ENCODE measurements at places on chromosomes 7 and 10.

- no peak for ATAC-seq
Measured at GRCh38 chr7:44646176-44646920, 39.9 kb downstream of the OGDH start.

GRCh38 chr7:128830231-128831177 lies at the start of gene FLNC:
Gene FLNC (plus strand): TSS chr7:128830406. CDS start chr7:128830638, 232 bp downstream.
- peak; percentile 42 for ATAC-seq

GRCh38 chr10:3636356-3637181 lies 148.4 kb downstream of the KLF6 start:
- ATAC-seq = peak; percentile 78

- no peak for ATAC-seq
Measured at GRCh38 chr7:129401967-129402860, 32.0 kb upstream of the STRIP2 start.

GRCh38 chr10:61464461-61465170 lies 11.4 kb upstream of the TMEM26 start:
- ATAC-seq = no peak

DNA sequence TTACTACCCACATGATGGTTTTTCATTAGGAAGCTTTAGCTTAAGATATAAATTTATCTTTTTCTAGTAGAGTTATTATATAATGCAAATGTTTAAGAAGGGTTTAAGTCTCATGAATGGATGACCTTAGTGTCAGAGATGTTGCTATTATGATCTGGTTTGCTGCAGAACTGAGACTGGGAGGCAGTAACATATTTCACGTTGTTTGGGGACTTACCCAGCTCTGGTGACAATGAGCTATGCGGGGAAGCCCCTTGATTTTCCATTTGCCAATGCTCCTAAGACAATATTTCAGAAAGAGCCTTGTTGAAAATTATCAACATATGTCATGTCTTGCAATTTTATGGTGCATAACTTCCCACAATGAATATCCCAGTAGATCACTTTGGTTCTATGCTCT lies 754.6 kb downstream of the REEP3 start:
- no peak for ATAC-seq

DNA sequence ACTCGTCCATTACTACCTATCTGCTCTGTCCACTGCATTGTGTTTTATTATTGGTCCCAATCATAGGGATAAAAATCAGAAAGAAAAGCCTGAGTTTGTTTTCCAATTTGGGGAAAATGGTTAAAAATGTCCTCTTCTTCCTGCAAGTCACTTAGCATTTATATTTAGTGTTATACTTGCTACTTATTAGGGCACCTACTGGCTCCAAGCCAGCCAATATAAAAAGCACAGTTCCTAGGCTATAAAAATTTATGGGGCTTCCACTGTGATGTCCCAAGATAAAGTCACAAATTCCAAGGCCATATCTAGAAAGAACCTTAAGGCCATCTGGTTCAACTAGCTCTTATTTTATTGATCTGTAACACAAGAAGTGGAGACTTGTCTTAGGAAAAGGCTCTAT lies 3.2 kb downstream of the SLC35B4 start:
- no peak for ATAC-seq

DNA sequence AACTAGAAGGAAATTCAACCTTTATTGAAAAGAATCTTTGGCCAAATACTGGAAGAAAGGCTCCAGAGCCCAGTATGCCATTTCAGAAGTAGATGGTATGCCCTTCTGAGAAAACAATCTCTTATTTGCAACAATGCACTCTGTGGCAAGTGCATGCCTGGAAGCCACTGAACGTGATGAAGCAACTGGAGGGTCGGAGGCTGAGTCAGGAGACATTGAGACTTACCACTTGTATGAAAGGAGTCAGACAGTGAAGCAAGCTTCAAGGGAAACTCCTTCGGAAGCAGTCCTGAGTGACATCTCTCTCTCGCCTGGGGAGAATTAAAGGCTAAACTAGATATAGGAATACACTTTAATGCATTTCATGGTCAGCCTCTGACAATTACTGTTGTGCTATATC lies 353.7 kb downstream of the NRG3 start:
- ATAC-seq = no peak

GRCh38 chr10:130543794-130544193 lies 407.6 kb downstream of the GLRX3 start:
- no peak for ATAC-seq

DNA sequence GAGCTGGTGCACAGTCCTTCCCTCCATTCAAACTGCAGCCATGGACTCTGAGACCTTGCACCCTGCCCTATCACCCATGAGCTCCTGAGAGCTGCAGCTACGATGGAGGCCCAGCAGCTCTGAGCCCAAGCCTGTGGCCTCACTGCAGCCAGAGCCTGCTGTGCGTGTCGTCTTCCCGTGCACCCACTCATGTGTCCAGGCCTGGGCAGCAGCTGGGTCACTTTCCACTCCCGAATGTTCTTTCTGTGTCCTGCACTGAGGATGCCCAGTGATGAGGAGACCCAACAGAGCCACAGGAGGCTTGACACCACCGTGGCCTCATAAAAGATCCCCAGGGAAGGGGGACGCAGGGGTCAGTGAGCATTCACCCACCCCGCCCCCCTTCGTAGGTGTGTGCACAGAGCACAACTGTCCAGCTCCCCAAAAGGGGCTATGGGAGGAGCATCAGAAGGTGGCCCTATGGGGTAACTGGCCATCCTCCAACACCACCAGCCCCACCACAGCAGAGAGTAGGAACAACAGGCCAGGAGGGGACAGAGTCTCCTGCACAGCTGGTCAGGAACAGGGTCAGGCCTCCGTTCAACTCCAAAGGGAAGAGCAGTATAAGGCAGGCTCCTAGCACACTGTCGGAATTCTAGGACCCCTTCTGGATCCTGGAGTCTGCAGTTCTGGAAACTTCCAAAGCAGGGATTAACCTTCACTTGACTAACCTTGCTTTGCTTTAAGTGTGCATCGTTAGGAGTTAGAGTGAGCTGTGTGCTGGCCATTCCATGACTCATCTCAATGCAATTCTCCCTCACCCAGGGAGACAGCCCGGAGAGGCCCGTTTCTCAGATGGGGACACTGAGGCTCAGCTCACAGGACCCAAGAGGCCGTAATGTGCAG lies 52.6 kb downstream of the RASGEF1A start:
- ATAC-seq = no peak

GRCh38 chr10:106910666-106911065 lies 253.8 kb downstream of the SORCS1 start:
- ATAC-seq = no peak

GRCh38 chr10:114473776-114474175 lies 69.5 kb upstream of the AFAP1L2 start:
- ATAC-seq = no peak

- no peak for ATAC-seq
Measured at GRCh38 chr7:126689037-126689436, 563.7 kb downstream of the GRM8 start.

DNA sequence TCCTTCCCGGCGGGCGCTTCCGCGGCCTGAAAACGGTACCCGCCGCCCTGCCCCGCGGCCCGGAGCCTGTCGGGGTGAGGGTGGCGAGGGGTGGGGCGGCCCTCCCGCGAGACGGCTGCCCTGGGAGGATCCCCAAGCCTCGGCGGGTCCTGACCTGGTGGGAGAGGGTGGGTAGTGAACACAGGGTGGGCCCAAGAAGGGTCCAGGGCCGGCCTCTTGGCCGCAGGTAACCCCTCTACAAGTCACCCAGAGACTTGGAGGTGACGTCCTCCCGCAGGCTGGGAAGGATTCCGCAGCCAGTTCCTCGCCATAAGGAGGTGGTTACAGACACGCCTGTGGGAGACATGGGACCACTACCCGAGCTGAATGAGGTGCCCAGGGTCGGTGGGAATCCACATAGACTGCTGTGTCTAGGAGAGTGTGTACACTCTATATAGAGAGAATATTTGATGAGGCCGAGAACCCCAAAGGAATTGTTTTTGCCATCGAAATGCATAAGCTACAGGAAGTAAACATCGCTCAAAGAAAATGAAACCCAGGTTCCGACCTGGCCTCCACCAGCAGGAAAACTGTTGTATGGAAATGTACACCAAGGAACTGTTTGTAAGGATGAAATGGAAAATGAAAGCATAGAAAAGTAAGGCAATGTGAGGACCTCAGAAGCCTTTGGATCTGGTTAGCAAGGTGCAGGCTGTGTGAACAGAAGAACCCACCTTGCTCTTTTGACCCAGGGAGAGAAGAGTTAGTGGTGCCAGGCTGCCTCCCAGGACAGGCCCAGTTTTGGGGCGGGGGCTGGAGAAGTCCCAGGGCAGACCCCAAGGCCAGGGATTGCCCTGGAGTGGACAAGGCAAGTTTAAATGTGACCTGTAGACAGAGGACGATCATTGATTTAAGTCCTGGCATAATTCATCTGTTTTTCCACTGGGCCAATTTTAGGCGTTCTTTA lies 659 bp downstream of the OPTN start:
- peak; percentile 57 for ATAC-seq

DNA sequence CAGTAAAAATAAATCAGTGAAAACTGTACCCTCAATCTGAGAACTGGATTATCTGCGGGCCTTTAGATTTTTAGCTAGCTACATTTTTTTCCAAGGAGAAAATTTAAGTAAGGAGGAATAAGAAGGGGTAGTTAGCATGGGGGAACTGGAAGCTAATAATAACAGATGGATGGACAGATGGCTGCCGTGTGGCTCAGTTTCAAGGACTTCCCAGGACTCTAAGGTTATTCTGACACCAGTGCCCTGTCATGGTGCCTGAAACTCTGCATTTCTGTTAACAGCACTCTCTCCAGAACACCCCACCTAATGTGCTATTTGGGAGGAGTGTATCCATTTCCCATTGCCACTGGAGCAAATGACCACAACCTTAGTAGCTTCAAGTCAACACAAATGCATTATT lies 75.7 kb upstream of the PDE1C start:
- ATAC-seq = no peak

DNA sequence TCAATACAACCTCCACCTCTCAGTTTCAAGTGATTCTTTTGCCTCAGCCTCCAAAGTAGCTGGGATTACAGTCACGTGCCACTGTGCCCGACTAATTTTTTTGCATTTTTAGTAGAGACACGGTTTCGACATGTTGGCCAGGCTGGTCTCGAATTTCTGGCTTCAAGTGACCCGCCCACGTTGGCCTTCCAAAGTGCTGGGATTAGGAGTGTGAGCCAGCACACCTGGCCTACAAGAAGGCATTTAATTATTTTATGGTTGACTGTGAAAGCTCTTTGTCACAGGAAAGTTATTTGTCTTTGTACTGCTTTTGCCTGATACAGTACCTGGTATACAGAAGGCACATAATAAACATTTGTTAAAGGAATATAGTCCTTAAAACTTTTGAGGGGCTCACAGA lies 12.9 kb downstream of the MYOZ1 start:
- peak; percentile 25 for ATAC-seq

DNA sequence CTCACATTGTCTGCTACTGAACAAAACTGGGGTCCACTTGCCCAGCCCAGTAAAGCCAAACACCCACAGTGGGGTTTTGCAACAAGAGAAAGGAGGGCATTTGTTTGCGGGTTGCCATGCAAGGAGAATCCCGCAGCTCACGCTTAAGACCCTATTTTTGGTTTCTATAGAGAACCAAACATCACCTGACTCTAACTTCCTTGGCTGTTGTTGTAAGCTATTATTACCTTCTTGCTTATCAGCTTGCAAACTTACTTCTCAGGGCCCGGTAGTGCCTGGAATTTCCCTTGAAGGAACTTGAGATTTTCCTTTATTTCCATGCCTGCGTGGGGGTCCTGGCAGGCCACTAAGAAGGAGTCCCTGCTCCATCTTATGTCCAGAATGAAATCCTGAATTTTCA lies 20.7 kb downstream of the IFIT3 start:
- ATAC-seq = no peak

GRCh38 chr10:109306698-109307097 lies 616.6 kb downstream of the XPNPEP1 start:
- ATAC-seq = no peak

- ATAC-seq = no peak
Measured at GRCh38 chr10:76950354-76950753, 687.3 kb downstream of the KCNMA1 start.

- no peak for ATAC-seq
Measured at GRCh38 chr7:39383136-39383535, 183.1 kb upstream of the YAE1 start.

DNA sequence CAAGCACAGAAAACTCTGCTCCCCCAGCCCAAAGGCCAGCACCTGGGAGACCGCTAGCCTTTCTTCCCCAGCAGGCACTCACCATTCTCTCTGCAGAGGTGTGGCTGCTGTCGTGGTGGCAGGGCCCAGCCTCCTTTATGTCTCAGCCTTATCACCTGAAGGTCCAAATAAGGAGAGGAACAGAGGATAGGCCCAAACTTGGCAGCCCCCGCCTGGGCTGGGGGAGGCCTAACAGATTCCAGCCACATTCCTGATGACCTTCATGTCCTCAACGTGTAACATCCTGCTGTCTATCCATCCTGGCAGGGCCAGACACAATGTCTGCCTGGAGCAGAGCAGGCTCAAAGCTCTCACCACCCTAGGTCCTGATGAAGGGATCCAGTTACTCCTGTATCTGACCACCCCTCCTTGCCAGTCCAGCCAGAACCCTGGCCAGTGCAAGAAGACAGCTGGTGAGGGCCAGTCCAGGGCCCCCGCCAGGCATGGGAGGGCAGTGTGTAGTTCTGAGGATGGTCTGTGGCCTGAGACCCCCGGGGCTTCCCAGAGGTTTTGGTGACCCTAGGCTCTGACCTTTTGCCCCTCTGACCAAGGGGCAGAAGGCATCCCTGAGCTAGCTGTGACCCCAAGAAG lies at the start of gene MYL7:
MYL7 (minus strand) TSS at position 112 of the 630 bp plus-strand sequence; CDS start at position 85, 27 bp downstream.
- ATAC-seq = no peak

- no peak for ATAC-seq
Measured at GRCh38 chr10:45555795-45556194, 116.8 kb downstream of the ZFAND4 start.

GRCh38 chr7:98722402-98722801 lies 105.3 kb downstream of the NPTX2 start:
- no peak for ATAC-seq

DNA sequence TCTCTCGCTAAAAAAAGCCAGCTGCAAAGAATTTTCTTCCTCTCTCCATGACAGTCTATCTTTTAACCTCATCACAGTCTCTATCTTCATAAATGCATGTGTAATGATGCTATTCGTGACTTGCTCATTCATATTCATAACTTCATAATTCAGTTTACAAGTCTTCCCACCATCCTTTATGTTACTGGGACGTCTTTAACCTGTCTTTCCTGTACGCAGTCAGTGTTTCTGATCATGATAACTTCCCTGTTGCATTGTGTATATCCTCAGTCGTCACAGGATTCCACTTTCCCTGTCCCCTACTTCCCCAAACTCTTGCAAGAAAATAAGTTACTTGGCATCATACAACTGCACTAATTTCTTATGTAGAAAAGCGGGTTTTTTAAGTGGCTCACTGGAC lies 165.6 kb upstream of the ASAH2 start:
- no peak for ATAC-seq

- ATAC-seq = no peak
Measured at GRCh38 chr7:84508606-84509005, 314.0 kb upstream of the SEMA3A start.

- ATAC-seq = peak; percentile 53
Measured at GRCh38 chr7:150428671-150429451, 21.6 kb upstream of the GIMAP8 start.
